ENCODE measurements at places on chromosomes 13 and 19. TPM values are rescaled to one million over a fixed set of nuclear protein-coding genes. Genes with fewer than 3 reads are reported as not detected.

The AXL gene
- total RNA-seq, result 44.1 TPM

The ANO8 gene
- 19.7 TPM for total RNA-seq

The IFI30 gene
- 10.3 TPM for total RNA-seq

The KCNK6 gene
- 4.4 TPM for total RNA-seq

The S1PR4 gene
- total RNA-seq, result 2.6 TPM

Data from spinal cord (tissue), 10 donors.